ENCODE measurements at places on chromosomes 6 and 20.

GRCh38 chr6:70886661-70887060 is 70.2 kb downstream of the B3GAT2 start:
- DNase-seq = no peak

DNA sequence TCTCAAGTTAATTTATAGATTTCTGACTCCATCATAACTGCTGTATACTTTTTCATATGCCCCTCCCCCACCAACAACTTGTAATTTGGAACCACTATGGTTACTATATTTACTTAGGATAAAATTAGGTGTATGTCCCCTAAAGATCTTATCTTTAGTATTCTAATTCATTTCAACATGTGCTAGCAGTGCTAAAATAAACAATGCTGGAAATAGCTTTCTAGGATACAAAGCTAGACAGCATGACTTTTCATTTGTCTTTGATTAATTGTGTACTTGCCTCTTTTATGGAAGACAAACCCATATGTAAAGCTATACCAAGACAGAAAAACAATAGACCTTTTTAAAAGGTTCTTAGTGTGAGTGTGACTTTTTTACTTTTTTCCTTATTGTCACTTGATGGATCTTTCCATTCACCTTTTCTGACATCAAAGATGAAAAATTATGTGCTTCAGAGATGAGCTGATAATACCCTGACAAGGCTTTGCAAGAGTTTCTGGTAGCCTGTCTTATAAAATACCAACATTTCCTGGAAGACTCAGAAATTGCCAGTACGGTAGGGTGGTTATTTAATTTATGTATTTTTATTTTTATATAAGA is 31.2 kb upstream of the POPDC3 start:
- DNase-seq = no peak

GRCh38 chr6:14882394-14883026 is 363.4 kb upstream of the JARID2 start:
- no peak for DNase-seq

GRCh38 chr6:130183271-130184222 is 39.2 kb downstream of the SAMD3 start:
- peak; percentile 36 for DNase-seq

DNA sequence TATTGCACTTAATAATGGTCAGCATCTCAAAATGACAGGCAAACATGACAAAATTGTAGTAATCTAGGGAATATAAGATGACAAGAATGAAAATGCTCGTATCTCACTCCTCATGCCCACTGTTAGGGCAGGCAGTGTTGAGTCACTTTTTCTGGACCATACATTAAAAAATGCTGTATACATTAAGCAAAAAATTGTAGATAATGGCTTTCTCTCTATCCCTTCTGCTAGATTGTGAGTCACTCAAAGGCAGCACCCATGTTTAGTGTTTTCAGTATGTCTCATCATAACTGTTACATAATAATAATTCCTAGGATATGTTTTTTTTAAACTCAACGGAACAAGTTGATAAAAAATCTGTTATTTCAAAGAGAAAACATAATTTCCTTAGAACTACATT is 199.3 kb downstream of the TENT5A start:
- DNase-seq = no peak

DNA sequence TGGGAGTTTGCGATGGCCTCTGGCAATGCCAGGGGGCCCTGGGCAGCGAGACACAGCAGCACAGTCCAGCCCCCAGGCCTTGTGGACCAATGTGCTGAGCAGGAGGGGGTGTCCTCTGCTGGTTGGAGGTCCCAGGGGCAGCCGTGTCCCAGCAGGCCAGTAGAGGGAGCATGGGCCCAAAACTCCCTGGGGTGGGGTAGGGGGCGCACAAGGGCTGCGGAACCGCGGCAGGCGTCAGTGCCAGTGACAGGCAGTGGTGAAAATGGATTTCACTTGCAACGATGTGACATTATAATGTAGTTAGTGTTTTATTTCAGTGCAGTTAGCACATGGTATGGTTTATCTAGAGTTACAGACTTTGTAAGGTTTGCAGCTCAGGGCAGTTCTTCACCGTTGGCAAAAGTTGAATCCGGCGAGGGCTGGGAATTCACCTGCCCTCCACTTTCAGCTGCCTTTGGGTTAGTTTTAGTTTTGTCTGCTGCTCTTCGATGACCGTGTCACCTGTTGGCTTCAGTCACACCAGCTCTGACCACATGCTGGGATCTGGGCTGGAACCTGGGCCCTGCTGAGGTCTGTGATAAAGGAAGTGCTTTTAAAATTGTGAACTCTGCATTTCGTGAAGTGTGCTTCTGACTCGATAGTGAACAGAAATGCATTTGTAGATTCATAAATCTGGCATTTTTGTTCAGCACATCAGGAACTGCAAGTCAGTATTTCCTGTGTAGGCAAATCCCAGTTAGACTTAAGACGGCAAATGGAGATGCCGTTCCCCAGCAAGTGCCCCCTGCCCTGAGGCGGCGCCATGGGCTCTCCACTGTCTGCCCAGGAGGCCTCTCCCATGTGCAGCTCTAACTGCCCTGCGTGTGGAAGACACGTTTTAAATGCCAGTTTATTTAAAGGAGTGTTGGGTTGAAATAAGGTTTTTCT is 46.8 kb downstream of the PYGB start:
- peak; percentile 70 for DNase-seq

GRCh38 chr6:29631209-29631810 is 1.7 kb downstream of the GABBR1 start:
- DNase-seq = no peak

DNA sequence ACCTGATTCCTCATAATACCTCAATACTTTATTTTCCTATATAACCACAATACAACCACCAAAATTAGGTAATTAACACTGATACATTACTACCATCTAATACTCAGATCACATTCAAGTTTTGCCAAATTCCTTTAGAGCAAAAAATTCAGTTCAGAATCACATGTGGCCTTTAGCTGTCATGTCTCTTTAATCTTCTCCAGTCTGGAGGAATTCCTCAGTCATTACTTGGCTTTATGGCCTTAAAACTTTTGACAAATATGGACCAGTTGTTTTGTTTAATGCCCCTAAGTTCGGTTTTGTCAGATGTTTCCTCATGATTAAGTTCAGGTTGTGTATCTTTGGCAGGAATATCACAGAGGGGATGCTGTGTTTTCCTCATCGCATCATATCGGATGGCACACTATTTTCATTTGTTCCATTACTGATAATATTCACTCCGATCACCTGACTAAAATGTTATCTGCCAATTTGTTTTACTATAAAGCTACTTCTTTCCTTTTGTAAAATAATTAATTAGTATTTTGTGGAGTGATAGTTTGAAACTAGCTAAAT is 51.2 kb upstream of the AKIRIN2 start:
- no peak for DNase-seq

- DNase-seq = no peak
These were observed 907.5 kb downstream of the C6orf118 start for GRCh38 chr6:164401871-164402270.

DNA sequence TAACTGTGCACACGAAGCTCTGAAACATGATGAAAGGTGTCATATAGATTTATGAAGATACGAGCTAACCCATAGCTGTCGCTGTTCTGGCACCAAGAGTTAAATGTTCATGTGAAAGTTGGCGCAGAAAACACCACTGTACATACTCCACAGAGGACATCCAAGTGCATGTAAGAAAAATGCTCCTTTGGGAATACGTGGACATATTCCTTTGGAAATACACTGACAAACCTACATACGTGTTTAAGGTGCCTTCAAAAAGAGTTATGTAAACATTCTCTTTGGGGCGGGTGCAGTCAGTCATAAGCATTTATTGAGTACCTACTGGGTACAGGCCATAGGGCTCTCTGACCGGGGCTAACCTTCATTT is 723 bp upstream of the ARID1B start:
- DNase-seq = no peak

GRCh38 chr6:35512740-35513139 is at the start of gene TULP1:
TSS of gene TULP1 (minus strand) at chr6:35512896. CDS start at chr6:35512858, 38 bp downstream.
- no peak for DNase-seq
